ENCODE measurements at places on chromosomes 4 and X. TPM values are rescaled to one million over a fixed set of nuclear protein-coding genes. Genes with fewer than 3 reads are reported as not detected.

HPGDS gene
- total RNA-seq: 7.5 TPM

WNK3 gene
- 4.1 TPM for total RNA-seq

ZNF718 gene
- total RNA-seq: 6.3 TPM

UBL4A gene
- total RNA-seq: 30.1 TPM

TBX22 gene
- not detected for total RNA-seq

ADH1B gene
- 529 TPM for total RNA-seq

DUX4 gene
- not detected for total RNA-seq

AKAP4 gene
- not detected for total RNA-seq

HHIP gene
- 0.90 TPM for total RNA-seq

IBSP gene
- not detected for total RNA-seq

HSD17B13 gene
- total RNA-seq: 0.24 TPM

YY2 gene
- 2.0 TPM for total RNA-seq

CENPVL1 gene
- total RNA-seq: not detected

GPR173 gene
- total RNA-seq: 2.7 TPM

FGG gene
- 0.88 TPM for total RNA-seq

GPR34 gene
- total RNA-seq: 16.9 TPM

MAGEA10 gene
- total RNA-seq: not detected

EPGN gene
- total RNA-seq: not detected

EOLA1 gene
- total RNA-seq: 15.8 TPM

GLRB gene
- 3.9 TPM for total RNA-seq

UGDH gene
- 107 TPM for total RNA-seq

PRSS48 gene
- not detected for total RNA-seq

ZCCHC18 gene
- total RNA-seq: 2.0 TPM

CCDC149 gene
- total RNA-seq: 30.9 TPM

RBM47 gene
- 22.6 TPM for total RNA-seq

RAB9B gene
- 11.8 TPM for total RNA-seq

AFF2 gene
- 3.5 TPM for total RNA-seq

EXOSC9 gene
- 11.6 TPM for total RNA-seq

RAB33A gene
- total RNA-seq: 12.7 TPM

CXorf38 gene
- total RNA-seq: 10.3 TPM

Data from posterior vena cava (tissue), 2 donors.